Activated CD4-positive, alpha-beta T cell treated with anti-CD3 and anti-CD28 coated beads for 4 hours (primary cell): ENCODE measurements at places on chromosomes 5 and 9.

GRCh38 chr5:162484986-162485385 is 417.4 kb downstream of the GABRG2 start:
- DNase-seq: no peak

DNA sequence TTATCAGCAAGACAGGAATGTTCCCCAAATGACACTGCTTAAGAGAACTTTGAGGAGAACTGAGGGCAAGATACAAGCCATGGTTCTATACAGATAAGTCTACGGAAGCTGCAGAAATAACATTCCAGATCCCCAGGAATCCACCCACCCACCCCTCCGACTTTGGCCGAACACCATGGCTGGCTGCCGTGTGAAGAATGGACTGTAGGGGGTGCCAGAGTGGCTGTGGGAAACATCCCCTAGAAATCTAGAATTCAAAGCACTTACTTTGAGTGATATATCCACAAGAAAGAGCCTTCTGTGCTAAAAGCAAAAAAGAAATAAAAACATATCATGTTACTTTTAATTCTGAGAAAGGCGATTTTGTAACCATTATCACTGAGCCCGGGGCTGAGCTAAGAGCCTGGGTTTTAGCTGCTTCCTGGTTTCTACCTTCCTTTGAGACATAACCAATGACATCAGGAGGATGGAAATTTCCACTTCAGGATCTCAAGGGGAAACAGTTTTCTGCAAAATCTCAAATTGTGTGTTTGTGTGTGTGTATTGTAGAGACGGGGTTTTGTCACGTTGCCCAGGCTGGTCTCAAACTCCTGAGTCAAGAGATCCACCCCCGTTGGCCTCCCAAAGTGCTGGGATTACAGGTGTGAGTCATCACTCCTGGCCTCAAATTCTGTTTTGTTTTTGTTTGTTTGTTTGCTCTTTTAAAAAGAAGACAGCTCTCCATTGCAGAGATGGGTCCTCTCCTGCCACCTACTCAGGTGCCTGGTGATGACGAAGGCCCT is 36.4 kb downstream of the GGTA1 start:
- DNase-seq: no peak

- DNase-seq: no peak
These were observed 151.5 kb downstream of the CAVIN4 start for GRCh38 chr9:100729336-100729895.

GRCh38 chr9:88477300-88477751 is 57.7 kb upstream of the NXNL2 start:
- no peak for DNase-seq

DNA sequence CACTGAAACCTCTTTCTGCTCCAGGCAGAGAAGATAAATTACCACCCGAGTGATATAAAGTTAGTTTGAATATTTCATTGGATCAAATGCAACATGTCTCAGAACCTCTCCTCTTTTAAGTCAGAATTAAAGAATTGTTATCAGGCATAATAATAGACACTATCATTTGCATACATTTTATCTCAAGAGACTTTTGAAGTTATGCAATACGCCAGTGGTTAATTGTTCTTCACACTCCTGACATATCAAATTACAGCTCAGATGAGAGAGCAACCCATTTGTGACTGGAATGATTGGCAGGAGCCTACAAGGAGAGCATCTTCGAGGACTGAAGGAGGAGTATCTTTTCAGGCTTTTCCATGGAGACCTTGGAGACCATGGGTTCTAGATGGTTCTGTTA is 452.2 kb downstream of the KDM4C start:
- DNase-seq: no peak
